ENCODE measurements at places on chromosomes 13 and 19.

- DNase-seq = no peak
Observed at GRCh38 chr13:62246581-62246980, 830.9 kb upstream of the PCDH20 start.

- no peak for DNase-seq
Observed at GRCh38 chr13:81275666-81276258, 934.8 kb upstream of the SPRY2 start.

DNA sequence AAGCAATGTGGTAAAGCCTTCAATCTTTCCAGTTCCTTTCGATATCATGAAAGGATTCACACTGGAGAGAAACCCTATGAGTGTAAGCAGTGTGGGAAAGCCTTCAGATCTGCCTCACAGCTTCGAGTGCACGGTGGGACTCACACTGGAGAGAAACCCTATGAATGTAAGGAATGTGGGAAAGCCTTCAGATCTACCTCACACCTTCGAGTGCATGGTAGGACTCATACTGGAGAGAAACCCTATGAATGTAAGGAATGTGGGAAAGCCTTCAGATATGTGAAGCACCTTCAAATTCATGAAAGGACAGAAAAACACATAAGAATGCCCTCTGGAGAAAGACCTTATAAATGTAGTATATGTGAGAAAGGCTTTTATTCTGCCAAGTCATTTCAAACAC, 15.6 kb upstream of the ZNF763 start:
- DNase-seq = no peak

GRCh38 chr13:106867249-106867648, 299.3 kb upstream of the ARGLU1 start:
- DNase-seq = peak; percentile 63

DNA sequence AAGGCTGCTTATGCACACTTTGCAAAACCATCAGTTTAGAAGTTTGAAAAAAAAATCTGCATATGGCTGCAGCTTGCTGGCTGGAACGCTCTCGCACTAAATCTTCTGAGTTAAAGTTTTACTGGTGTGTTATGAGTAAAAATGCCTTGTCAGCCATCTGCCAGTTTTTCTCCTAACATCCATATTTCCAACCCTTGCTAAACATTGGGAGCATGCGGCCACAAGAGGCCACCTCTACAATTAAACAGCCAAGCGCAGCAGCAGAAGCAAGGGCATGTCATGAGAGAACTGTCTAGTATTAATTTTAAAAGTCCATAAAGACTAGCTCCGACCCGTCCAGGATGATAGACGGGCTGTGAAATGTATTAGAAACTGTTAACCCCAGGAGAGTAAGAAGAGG, 248.3 kb downstream of the TSHZ3 start:
- peak; percentile 93 for DNase-seq

- no peak for DNase-seq
Observed at GRCh38 chr13:46374710-46375109, 12.3 kb downstream of the RUBCNL start.

GRCh38 chr13:98222816-98223215, 45.7 kb upstream of the RNF113B start:
- DNase-seq = no peak

DNA sequence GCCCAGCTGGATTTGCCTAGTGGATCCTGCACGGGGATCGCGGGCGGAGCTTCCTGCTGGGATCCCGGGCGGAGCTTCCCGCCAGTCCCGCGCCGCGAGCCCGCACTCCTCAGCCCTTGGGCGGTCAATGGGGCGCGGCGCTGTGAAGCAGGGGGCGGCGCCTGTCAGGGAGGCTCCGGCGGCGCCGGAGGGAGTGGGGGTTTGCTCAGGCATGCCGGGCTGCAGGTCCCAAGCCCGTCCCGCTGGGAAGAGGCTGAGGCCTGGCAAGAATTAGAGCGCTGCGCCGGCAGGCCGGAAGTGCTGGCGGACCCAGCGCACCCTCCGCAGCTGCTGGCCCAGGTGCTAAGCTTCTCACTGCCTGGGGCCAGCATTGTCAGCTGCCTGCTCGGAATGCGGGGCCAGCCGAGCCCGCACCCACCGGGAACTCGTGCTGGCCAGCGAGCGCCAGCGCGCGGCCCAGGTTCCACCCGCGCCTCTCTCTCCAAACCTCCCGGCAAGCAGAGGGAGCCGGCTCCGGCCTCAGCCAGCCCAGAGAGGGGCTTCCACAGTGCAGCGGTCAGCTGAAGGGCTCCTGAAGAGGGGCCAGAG, 119.6 kb downstream of the PRR20E start:
- no peak for DNase-seq

GRCh38 chr13:38440666-38441065, 91.0 kb downstream of the UFM1 start:
- DNase-seq = no peak

DNA sequence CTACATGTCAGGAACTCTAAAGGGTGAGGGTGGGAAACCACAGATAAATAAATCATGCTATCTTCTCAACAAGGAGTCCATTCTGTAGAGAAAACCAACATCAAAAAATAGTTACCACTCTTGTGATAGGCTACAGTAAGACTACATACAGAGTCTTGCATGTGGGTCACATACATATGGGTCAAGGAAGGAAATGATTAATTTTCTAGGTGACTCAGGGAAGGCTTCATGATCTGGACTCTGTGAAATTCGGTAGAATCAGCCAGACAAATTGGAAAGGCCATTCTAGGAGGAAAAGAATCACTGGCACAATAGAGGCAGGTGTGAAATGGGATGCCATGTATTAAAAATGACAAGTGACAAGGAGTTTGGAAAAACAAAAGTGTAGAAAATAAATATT, 638.9 kb downstream of the LIG4 start:
- no peak for DNase-seq

DNA sequence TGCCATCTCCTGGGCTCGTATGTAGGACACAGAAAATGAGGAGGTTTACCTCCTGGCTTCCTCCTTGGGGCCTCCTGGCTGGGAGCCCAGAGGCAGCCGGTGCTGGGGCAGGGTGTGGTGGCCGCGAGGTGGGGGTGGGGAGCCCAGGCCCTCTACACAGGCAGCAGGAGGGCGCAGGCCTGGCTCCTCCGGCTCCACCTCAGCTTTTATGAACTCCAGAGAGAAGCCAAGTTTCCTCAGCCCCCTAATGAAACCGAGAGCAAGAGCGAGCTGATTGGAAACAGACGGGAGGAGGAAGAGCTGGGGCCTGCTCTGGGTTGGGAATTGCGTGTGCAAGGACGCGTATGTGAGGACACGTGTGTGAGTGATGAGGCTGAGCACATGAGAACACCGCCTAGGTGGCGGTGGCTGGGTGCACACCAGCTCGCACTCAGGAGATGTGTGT, 23.1 kb downstream of the LYL1 start:
- DNase-seq = peak; percentile 76

GRCh38 chr13:76884186-76884906, 1.9 kb downstream of the KCTD12 start:
- peak; percentile 82 for DNase-seq

DNA sequence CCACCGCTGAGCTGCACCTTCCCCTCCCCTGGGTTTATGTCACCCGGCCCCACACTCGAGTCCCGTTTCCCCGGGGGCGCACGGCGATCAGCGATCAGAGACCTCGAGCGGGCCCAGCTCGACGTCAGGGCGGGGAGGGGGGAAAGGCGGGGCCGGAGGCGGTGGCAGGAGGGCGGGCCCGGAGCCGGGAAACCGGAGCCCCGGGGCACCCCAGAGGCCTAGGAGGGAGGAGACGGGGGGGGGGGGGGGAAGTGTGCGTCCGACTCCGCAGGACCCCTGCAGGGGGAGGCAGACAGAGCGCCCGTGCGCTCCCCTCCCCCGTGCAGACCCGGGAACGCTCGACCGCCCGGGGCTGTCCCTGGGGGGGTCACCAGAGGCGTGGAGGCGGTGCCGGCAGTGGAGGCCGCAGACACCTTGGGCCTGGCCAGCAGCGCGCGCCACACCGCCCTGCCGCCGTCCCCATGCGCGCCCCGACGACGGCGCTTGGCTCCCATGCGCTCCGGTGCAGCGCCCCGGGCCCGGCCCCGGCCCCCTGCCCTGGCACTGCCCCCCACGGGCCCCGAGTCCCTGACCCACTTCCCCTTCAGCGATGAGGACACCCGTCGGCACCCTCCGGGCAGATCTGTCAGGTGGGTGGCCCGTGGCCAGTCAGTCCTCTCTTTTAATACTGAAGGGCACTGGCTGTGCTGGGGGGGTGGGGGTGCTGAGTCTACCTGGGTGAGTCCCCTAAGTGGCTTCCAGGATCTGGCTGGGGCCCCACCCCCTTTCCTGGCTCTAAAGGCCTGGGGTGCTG, 11.8 kb downstream of the PDE4A start:
- peak; percentile 61 for DNase-seq

DNA sequence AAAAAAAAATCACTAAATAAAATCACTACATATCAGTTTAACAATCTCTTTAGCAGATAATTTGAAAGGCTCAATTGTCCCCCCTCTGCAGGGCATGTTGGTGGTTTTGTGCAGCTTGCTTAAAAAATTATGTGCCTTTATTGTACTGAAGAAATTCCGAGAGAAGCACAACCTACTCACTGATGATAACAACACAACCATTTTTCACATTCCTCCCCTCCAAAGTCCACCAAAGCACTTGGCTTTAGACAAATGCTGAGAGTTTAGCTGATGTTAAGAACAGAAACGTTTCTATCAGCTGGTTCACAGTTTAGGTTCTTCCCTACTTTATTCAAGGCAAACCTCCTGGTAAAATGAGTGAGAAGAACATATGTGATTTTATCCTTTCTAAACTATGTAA, 923 bp downstream of the DOCK9 start:
- DNase-seq = no peak

- DNase-seq = peak; percentile 31
Observed at GRCh38 chr13:26601669-26602068, 44.2 kb downstream of the WASF3 start.

DNA sequence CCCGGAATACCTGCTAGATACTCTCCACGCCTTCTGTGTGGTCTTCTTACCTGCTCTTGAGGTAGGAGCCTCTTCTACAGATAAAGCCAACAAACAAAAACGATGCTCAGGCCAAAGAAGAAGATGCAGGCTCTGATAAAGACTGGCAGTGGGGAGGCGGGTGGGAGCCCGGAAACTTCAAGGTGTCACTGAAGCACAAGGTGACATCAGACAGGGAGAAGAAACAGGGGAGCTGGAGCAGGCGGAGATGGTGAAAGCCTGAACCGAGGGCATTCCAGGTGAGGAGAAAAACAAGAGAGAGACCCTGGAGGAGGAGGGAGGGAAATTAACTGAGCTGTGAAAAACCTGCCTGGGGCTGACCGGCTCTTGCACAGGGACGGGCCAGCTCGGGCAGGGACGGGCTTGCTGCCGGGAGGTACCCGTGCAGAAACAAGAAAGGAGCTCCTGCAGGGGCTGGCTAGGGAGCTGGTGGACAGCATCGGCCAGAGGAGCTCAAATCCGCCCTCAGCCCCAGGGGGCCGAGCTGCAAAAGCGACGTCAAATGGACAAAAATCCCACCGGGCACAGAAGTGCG, 19.0 kb downstream of the GNG7 start:
- no peak for DNase-seq

DNA sequence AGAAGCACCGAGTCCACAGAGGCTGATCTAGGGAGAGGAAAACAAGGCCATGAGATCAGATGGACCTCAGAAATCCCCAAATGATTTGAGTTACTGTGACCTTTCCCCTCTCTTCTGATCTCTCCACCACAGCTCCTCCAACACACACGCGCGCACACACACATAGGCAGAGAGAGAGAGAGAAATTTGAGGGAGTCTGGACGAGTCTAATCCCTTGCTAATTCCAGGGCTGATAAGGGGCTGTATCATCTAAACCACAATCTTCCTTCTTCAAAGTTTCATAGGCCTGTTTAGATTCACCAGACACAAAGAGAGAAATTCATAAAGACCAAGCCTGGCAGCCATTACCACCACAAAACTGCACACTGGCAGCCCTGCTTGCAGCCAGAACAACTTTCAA, 8.6 kb downstream of the ZFP82 start:
- DNase-seq = no peak

- DNase-seq = peak; percentile 95
Observed at GRCh38 chr19:14248578-14249011, 42.6 kb upstream of the ADGRL1 start.

GRCh38 chr13:107585469-107586180, 629.7 kb downstream of the LIG4 start:
- no peak for DNase-seq

Data from lung (tissue), 17 donors.